ENCODE measurements at places on chromosomes 12 and 14. TPM values are rescaled to one million over a fixed set of nuclear protein-coding genes. Genes with fewer than 3 reads are reported as not detected.

The CNIH1 gene
- total RNA-seq: 83.7 TPM

The FAM90A1 gene
- total RNA-seq: not detected

The TRIP11 gene
- 37.3 TPM for total RNA-seq

The SIRT4 gene
- 1.5 TPM for total RNA-seq

The SYT10 gene
- not detected for total RNA-seq

The RD3L gene
- total RNA-seq: not detected

The RPL41 gene
- total RNA-seq: 2,264 TPM

DNA sequence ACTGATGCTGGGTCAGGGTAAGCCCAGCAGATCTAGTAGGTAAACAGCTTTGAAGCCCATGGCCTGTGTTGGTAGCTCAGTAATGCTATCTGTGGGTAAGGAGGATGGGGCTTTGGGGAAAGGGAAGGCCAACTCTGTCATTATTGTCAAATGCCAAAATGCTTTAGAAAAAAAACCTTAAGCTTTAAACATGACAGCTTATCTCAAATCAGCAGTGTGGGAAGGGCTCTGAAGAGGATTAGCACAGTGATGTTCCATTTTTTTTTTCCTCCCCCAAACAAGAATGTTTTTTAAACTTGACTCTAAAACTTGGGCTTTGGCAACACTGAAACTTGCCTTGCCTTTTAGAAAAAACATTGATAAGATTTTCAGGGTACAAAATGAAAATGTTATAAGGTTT, 11.7 kb downstream of the DAAM1 start:
- no peak for DNase-seq

DNA sequence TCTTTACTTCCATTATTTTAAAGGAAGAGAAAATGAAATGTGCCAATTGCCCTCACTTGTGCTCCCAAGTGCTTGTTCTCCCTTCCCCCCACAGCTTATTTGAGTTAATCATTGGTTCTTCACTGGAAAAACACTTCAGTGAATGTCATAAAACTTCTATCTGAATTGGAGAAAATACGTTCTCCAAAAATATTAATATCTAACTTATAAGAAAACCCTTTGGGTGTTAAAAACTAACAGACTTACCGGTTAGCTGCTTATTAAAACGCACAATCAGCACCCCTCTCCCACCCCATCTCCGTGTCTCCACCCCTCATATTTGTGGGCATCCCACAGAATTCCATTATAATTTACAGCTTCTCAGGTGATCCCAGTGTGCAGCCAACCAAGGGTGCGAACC, 31.7 kb downstream of the PLEKHA5 start:
- DNase-seq: no peak

DNA sequence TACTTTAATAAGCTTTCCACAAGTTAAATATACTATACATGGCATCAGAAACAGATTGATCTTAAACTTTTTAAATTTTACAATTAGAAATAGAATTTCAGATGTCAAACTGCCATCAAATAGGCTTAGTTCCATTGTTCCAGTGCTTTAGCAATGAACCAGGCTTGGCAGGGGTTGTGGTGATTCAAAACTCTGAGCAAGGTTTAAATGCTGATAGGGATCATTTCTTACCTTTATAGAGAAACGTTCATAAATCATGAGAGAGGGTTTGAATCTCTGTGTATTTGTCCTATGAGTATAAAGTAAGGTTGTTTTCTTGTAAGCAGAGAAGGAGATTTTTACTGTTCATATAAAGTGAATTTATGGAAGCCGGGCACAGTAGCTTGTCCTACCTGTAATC, 794.5 kb upstream of the TBX3 start:
- DNase-seq: no peak

- no peak for DNase-seq
These were observed 33.2 kb downstream of the ZNF664 start for GRCh38 chr12:124006085-124006845.

GRCh38 chr12:111672822-111673381, 12.9 kb downstream of the BRAP start:
- no peak for DNase-seq

- no peak for DNase-seq
These were observed 76.3 kb upstream of the PSMC1 start for GRCh38 chr14:90179809-90180779.

DNA sequence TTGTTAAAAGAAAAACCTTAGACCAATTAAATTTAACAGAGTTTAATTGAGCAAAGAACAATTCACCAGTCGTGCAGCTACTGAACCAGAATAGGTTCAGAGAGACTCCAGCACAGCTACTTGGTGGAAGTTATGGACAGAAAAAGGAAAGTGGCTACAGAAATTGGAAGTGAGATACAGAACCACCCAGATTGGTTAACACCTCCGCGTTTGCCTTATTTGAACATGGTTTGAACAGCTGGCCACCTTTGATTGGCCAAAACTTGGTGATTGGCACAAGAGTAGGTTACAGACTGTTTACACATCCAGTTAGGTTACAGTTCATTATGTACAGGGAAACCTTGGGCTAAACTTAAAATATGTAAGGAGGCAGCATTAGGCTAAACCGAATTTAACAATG, 54.9 kb downstream of the SRGAP1 start:
- DNase-seq: no peak

- DNase-seq: no peak
These were observed 51.3 kb downstream of the STX2 start for GRCh38 chr12:130787445-130788410.

- DNase-seq: no peak
These were observed 80.9 kb downstream of the FRMD6 start for GRCh38 chr14:51732494-51733112.

DNA sequence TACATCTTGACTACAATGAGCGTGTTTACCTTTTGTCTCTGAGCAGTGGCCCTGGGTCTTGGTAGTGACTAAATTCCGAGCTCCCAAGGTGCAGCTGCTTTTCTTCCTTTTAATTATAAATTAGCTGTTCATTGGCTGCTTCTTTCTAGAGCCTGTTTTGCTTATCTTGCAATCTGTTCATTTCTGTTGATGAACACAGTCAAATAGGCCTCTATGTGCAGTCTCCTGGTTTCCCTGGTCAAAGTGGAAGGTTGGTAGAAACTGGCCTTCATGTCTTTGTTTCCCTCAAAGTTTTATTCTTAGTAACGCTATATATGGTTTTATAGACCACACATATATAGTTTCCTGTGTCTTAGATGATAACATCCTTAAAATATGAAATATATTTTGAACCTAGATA, 94.1 kb downstream of the DUSP16 start:
- DNase-seq: no peak

- DNase-seq: no peak
These were observed 929.8 kb downstream of the GALC start for GRCh38 chr14:87063181-87063580.

DNA sequence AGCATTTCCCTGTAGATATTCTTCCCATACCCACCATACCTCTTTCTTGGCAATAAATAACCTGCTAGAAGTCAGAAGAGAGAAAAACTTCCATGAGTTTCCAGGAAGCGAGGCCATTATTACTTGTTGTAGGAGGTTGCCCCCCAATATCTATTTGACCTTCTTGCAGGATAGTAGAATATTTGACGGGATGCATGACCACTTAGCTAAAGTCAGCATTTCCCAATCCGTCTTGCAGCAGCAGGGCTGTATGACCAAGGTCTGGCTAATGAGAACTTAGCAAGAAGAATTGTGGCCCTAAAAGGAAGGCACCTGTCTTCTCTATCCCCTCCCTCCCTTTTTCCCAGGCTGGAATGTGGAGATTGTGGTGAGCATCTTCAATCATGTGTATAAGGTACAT, 51.5 kb downstream of the NINJ2 start:
- DNase-seq: no peak

- no peak for DNase-seq
These were observed 58.8 kb downstream of the OTX2 start for GRCh38 chr14:56751471-56751870.

All from Panc1 (cell line).